ENCODE measurements at places on chromosomes 1 and 21. TPM values are rescaled to one million over a fixed set of nuclear protein-coding genes. Genes with fewer than 3 reads are reported as not detected.

Gene ARL8A
- 57.9 TPM for total RNA-seq

Gene C4BPA
- total RNA-seq: not detected

Gene UBASH3A
- total RNA-seq: 86.0 TPM

Gene DENND1B
- 18.2 TPM for total RNA-seq

Gene UMODL1
- not detected for total RNA-seq
